ENCODE measurements at places on chromosomes 12 and 14.

DNA sequence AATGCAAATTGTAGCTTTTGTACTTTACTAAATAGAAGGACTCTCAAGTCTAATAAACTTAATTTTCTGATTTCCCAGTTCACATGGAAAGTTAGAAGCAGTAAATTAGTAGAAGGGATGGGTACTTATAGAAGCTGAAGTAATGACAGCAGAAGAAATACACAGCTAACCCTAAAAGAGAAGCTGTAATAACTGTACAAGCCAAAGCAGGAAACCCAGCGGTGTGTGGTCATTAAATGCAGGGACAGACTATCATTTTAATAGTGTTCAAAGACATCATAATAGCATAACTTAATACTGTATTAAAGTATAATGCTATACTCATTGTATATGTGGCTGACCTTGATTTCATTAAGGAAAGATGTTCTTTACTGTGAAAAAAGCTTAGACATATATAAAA, 74.9 kb downstream of the PCNX1 start:
- no peak for DNase-seq

DNA sequence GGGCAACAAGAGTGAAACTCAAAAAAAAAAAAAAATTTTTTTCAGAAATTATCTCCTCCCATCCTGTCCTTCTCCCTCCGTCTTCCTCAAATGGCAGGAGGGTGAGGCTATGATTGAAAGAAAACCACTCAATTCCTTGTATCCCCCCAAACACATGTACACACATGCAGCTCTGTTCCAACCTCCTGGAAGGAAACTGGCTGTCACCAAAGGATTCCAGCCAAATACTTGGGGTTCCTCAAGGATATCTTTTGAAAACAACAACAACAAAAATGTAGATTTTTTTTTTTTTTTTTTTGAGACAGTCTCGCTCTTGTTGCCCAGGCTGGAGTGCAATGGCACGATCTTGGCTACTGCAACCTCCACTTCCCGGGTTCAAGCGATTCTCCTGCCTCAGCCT, 46.8 kb upstream of the VASH1 start:
- no peak for DNase-seq

DNA sequence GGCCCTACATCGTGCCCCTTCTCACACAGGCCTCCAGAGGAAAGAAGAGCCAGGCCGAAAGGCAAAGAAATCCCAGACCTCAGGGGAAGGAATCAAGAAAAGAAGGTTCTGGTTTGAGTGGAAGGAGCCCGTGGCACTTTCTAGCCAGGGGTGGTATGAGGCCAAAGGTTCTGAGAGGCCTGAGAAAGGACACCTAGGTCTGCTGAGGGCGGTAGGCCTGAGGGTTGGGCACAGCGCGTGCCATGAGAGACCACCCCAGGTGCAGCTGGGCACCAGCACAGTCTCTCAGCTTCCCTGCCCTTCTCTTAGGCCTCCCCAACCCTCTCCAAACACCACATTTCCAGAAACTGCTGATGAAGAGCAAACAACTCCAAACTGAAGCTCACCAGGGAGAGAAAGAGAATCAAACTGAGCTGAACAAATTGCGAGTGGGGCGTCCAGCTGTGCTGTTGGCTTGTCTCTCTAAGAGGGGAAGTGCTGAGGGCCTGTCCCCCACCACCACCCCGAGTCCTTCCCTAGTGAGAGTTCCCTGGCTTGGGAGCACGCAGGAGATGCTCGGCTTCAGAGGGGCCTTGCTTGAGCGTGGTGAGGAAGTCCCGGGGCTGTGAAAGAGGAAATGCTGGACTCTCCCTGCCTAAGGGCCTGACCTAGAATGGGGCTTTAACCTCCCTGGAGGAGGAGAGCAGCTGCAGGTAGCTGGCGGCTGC, 184.8 kb downstream of the ZFP36L1 start:
- no peak for DNase-seq

GRCh38 chr14:65620195-65620594, 207.7 kb downstream of the FUT8 start:
- DNase-seq: no peak

- DNase-seq: no peak
Observed at GRCh38 chr12:91889059-91889458, 256.6 kb downstream of the BTG1 start.

All from brain (organoid and tissue), 16 donors.